ENCODE measurements at places on chromosomes 12 and 14.

DNA sequence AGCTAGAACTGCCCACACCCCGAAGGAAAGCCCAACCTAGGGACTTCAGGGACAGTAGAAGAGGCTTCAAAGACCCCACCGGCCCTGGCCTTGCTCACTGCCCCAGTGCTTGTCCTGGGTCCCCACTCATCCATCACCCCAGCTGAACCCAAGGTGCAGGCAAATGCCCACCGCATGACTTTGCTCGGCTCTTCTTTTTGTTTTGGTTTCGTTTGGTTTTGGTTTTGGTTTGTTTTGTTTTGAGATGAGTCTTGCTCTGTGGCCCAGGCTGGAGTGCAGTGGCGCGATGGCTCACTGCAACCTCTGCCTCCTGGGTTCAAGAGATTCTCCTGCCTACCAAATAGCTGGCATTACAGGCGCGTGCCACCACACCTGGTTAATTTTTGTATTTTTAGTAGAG lies 9.0 kb downstream of the CCDC85C start:
- DNase-seq = no peak

- DNase-seq = no peak
Observed at GRCh38 chr12:46351886-46352650, 20.5 kb downstream of the SLC38A2 start.

- DNase-seq = no peak
Observed at GRCh38 chr12:93122569-93123091, 193.5 kb upstream of the EEA1 start.

DNA sequence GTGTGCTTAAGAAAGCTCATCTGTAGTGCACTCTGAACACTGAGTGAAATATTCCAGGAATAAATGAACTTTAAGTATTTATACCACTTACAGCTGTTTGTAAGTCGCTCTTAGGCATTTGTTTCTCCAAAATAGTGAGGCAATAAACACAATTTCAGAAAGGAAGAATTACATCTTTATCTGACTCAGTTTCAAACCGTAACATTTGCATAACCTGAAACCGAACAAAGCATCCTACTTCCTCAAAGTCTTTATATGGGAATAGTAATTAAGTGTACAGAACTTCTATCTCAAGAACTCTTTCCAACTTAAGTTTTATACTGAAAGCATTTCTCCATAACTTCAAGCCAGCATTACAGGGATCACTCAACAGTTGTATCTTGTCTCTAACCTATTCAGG lies 58.4 kb downstream of the SOX5 start:
- DNase-seq = no peak

- DNase-seq = no peak
Observed at GRCh38 chr12:116803013-116803736, 65.1 kb downstream of the RNFT2 start.
